ENCODE measurements at places on chromosomes 3 and 15. TPM values are rescaled to one million over a fixed set of nuclear protein-coding genes. Genes with fewer than 3 reads are reported as not detected.

The REC114 gene
- total RNA-seq: not detected

The TUSC7 gene
- not detected for total RNA-seq

The DLL4 gene
- 0.73 TPM for total RNA-seq

The FURIN gene
- total RNA-seq: 45.2 TPM

The PLD1 gene
- 24.1 TPM for total RNA-seq

The KBTBD13 gene
- under 0.01 TPM for total RNA-seq

The EAF2 gene
- total RNA-seq: 0.87 TPM

The GATA2 gene
- 2.6 TPM for total RNA-seq

The CKMT1A gene
- not detected for total RNA-seq

The IL1RAP gene
- total RNA-seq: 7.9 TPM

The FOXB1 gene
- total RNA-seq: not detected

The SOX14 gene
- total RNA-seq: not detected

The EPHA6 gene
- not detected for total RNA-seq

The GOLGA8T gene
- not detected for total RNA-seq

The OXTR gene
- total RNA-seq: 0.15 TPM

The FAM107A gene
- under 0.01 TPM for total RNA-seq

The ST8SIA2 gene
- not detected for total RNA-seq

The PRR20G gene
- total RNA-seq: not detected

The SMAD6 gene
- total RNA-seq: 16.6 TPM

The SLC38A3 gene
- not detected for total RNA-seq

The SLC24A5 gene
- not detected for total RNA-seq

The VGLL3 gene
- 25.7 TPM for total RNA-seq

The MUC20 gene
- 0.50 TPM for total RNA-seq

The COLQ gene
- 0.66 TPM for total RNA-seq

The SERPINI2 gene
- total RNA-seq: not detected

Measured in smooth muscle cell of trachea (primary cell).